ENCODE measurements at places on chromosomes 4 and X.
A peak's percentile ranks its signal among the peaks of the same experiment; 100 is the strongest.

- DNase-seq: peak; percentile 50
Measured at GRCh38 chr4:1910643-1911042, 39.5 kb downstream of the NSD2 start.

DNA sequence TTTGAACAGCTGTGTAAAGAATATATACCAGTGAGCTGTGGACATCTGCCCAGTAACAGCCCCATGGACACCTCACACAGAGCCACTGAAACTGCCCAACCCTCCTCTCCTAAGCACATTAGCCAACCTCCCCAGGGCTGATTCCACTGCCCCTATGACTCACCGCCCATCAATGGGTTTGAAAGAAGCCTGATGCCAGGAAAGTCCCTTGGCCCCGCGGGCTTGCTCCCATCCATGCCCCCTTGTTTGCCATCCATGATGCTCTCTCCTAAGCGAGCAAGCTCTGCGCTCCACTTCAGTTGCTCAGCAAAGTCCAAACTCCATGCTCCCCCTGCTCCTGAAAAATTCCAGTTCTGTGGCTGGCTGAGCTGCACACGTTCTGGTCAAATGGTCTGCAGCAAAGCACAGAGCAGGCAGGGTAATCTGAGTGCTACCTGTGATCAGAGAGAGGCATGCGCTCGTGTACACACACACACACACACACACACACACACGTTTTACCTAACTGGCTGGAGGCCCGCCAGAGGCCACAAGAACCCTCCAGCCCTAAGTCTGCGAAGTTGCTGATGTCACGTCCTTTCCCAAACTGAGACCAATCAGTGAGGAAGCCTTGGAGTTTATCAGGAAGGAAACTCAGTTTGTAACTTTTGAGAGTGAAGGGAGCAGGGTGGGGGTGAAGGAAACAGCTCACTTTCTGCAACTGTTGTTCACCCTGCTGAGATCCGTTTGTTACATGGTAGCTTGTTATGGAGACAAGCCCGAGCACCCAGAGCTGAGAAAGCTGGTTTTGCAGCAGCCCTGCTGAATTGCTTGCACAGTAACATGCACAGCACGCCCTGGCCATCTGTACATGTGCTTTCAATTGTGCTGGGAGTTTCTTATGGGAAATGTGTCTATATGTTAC lies at the start of gene ASB9:
TSS of gene ASB9 (minus strand) at position 466 of the 904 bp plus-strand sequence. CDS start at position 257, 209 bp downstream.
- DNase-seq: peak; percentile 55

- DNase-seq: no peak
Measured at GRCh38 chr4:185504098-185505047, 30.9 kb downstream of the PDLIM3 start.

- no peak for DNase-seq
Measured at GRCh38 chrX:34770511-34770910, 113.4 kb upstream of the TMEM47 start.

DNA sequence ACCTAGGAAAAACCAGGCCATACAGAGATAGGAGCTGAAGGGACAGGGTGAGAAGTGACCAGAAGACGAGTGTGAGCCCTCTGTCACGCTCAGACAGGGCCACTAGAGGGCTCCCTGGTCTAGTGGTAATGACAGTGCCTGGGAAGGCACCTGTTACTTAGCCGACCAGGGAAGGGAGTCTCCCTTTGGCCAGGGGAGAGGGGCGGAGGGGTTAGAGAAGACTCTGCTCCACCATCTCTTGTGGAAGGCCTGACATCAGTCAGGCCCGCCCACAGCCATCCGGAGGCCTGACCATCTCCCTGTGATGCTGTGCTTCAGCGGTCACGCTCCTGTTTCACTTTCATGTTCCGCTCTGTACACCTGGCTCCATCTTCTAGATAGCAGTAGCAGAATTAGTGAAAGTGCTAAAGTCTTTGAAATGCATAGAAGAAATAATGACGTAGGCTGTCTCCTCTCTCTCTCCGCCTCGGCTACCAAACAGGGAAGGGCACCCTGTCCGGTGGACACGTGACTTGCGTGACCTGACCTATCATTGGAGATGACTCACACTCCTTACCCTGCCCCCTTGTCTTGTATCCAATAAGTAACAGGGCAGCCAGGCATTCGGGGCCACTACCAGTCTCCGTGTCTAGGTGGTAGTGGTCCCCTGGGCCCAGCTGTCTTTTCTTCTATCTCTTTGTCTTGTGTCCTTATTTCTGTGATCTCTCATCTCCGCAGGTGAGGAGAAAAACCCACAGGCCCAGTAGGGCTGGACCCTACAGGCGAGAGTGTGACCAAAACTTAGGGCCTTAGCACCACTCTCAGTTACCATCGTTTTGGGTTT lies 26.7 kb downstream of the HTT-AS start:
- peak; percentile 78 for DNase-seq

GRCh38 chrX:70432936-70433847 lies 10.1 kb downstream of the GDPD2 start:
- DNase-seq: peak; percentile 23

- DNase-seq: peak; percentile 48
Measured at GRCh38 chr4:76429636-76430035, 5.4 kb upstream of the SHROOM3 start.

DNA sequence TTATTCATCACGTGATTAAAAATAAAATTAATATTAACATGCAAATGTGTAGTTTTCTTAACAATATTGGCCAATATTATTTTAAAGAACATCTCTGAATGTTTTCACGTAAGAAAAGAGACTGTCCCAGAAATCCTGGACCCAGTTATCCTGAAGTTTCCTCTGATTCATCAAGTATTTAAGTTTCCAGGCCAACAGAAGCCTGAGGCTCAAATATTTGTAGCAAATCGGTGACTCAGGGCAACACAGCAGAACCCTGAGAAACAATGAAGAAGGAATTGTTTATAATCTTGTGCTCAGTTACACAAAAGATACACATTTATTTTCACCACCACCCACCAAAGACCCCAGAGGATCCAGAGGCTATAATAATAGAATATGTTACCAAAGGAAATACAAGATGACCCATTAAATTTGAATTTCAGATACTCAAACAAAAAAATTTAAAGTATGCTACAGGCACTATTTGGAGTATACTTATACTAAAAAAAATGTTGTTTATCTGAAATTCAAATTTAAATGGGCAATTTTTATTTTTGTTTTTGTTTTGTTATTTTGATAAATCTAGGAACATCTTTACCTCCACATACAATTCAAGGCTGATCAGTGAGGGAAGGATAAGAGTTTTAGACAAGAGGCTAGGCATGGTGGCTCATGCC lies 33.9 kb upstream of the SLC7A11 start:
- DNase-seq: no peak

GRCh38 chr4:140739971-140740370 lies 16.2 kb downstream of the TBC1D9 start:
- DNase-seq: no peak

- no peak for DNase-seq
Measured at GRCh38 chr4:111269439-111269838, 646.6 kb upstream of the PITX2 start.
